ENCODE measurements at places on chromosomes 3 and 15.
A peak's percentile ranks its signal among the peaks of the same experiment; 100 is the strongest.

DNA sequence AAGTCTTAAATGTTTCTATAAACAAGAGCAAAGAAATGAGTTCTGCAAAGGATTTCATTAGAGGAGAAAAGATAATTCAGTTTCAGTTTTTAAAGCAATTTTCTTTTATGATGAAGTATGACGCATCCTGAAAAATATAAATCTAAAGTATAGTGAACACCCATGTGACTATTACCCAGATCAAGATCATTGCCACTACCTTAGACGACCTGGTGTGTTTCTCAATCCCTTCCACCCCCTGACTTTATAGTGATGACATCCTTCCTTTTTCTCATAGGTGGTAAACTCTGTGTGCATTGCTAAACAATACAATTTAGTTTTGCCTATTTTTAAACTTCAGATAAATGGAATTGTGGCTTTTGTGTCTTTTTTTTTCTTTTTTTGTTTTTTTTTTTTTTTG, 8.4 kb downstream of the STT3B start:
- DNase-seq = no peak
- H3K4me1 ChIP-seq = peaks cover 35% of the 10 kb centered on the region
- H3K27me3 ChIP-seq = no peaks in the 10 kb centered on the region
- no peak overlapping the region for H3K4me3 ChIP-seq
- H3K36me3 ChIP-seq = no peaks in the 10 kb centered on the region

DNA sequence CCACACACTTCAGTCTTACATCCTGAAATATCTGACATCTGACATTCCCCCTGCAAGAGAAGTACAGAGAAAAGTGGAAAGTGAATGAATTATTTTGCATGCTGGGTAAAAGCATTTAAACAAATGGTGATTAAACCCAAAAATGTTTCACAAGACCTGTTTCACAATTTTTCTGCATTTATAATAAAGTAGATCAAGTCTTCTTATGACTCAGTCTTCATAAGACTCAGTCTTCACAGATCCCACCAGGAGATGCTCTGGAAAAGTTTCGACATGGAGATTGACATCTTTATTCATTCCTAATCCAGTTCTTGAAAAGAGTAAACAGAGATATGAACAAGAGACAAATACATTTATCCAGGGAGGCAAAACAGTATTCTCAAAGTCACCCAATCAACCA, 13.2 kb upstream of the EDC3 start:
- H3K4me3 ChIP-seq = no peak overlapping the region
- H3K36me3 ChIP-seq = no peaks in the 10 kb centered on the region
- H3K27me3 ChIP-seq = peaks cover 73% of the 10 kb centered on the region
- H3K4me1 ChIP-seq = no peaks in the 10 kb centered on the region
- no peak overlapping the region for H3K27ac ChIP-seq

GRCh38 chr15:97977734-97978133, 17.2 kb downstream of the ARRDC4 start:
- no peak for DNase-seq
- H3K36me3 ChIP-seq = no peaks in the 10 kb centered on the region
- H3K27me3 ChIP-seq = no peaks in the 10 kb centered on the region
- H3K4me1 ChIP-seq = no peaks in the 10 kb centered on the region
- H3K4me3 ChIP-seq = no peak overlapping the region

DNA sequence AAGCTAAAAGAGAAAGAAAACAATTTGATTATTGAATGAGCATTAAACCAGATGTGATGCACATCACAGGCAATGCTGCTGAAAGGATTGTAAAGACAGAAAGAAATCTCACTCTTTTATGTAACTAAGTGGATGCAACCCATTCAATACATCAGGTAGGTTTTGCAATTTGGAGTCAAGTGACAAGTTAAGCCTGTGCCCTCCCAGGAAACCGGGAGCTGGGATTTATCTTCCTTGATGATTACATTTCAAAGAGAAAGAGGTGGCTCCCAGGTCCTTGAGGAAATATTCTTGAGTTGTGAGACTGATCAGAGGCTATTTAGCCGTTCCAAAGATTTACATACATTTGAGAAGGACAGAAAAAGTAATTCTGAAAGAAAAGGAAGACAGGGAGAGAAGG, 219.0 kb upstream of the PROK2 start:
- peaks cover 7% of the 10 kb centered on the region for H3K4me1 ChIP-seq
- H3K27ac ChIP-seq = no peak overlapping the region
- DNase-seq = no peak
- no peaks in the 10 kb centered on the region for H3K27me3 ChIP-seq

GRCh38 chr15:38722236-38722635, 157.6 kb upstream of the RASGRP1 start:
- no peaks in the 10 kb centered on the region for H3K27me3 ChIP-seq
- H3K4me3 ChIP-seq = no peak overlapping the region
- H3K36me3 ChIP-seq = no peaks in the 10 kb centered on the region

DNA sequence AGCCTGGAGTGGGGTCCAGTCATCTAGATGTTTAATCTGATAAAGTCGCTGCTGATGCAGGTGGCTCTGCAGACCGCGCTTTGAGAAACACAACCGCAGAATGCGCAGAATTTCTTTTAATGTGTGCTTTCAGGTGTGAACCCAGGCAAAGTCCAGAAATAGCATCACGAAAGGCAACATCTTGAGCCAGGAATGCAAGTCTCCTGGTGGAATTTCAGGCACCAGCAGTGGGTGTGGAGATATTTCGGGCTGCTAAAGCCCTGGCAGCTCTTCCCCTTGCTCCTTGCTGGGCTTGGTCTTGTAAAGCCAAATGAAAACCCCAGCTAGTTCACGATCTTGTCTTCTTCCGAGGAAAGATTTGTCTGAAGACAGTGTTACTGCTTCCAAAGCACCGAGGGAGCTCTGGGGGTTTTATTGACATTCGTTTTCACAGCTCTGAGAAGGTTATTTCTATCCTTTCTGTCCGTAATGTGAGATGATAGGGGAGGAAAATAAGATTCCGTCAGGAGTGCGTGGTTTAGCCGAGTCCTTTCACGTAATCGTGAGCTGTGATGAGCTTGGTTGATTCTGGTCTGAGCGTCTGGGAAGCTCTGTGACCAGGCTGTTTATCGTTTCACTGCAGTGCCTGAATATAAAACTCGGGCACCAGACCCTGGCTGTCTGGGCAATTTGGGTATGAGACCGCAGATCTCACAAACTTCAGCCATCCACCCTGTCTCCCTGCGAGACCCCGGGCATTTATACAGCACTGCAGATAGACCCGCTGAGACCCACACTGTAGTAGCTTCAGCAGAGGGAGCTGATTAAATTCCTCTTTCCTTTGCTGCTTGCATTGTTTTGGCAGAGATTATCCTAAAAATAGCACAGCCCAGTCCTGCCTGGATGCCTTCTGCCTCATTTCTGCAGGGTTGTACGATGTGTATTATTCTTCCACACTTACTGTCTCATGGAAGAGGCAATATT, 67.0 kb upstream of the SLC25A26 start:
- no peaks in the 10 kb centered on the region for H3K36me3 ChIP-seq
- no peak overlapping the region for H3K27ac ChIP-seq
- peak overlapping the region; percentile 15 for H3K4me3 ChIP-seq

GRCh38 chr3:171007316-171007715, 19.2 kb downstream of the SLC2A2 start:
- no peaks in the 10 kb centered on the region for H3K27me3 ChIP-seq
- no peak overlapping the region for H3K27ac ChIP-seq
- no peak overlapping the region for H3K4me3 ChIP-seq
- H3K36me3 ChIP-seq = no peaks in the 10 kb centered on the region
- no peak for DNase-seq

DNA sequence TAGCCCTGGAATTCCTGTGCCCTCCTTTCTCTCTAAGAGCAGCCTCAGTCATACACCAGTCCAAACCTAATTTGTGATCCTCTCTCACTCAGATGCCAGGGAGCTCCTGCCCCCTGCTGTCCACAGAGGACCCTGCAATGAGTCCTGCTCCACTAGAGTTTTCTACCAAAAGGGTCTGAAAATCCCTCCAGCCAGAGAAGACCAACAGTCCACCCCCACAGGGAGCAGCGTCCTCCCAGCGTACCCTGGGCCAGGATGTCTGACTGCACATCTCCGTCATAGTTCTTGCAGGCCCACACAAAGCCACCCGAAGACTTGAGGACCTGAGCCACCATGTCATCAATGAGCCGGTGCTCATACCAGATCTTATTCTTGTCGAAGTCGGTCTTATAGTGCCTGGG, 15.4 kb downstream of the IDH2 start:
- no peaks in the 10 kb centered on the region for H3K36me3 ChIP-seq
- H3K4me1 ChIP-seq = peaks cover 7% of the 10 kb centered on the region
- peak; percentile 59 for DNase-seq

DNA sequence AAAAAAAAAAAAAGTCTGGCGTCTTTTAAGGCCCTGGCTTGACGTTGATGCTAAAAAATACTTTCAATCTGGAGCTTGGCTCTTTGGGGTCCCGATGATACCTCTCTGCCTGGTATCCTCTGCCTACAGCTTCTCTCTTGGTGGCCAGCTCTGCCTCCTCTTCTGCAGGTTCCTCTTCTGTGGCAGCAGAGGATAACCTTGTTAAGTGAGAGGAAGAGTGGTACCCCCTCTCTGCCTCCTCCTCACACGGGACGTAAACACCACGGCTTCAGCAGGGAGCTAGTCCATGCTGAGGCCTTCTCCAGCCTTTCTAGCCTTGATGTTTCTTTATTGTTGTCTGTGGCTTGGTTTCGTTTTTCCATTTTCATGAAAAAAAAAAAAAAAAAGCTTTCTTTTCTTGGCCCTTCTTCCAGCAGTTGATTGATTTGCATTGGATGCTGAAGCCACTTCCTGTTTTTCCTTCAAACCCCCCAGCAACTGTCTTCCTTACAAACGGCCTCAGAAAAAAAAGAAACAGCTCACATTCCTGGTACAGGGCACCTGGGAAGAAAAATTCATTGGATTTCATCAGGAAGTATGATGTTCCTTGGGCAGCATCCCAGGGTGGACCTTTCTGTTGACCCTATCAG, 59.7 kb downstream of the RORA start:
- H3K4me1 ChIP-seq = peaks cover 22% of the 10 kb centered on the region
- no peak for DNase-seq
- H3K27me3 ChIP-seq = no peaks in the 10 kb centered on the region
